Renal cortical epithelial cell (primary cell): ENCODE measurements at places on chromosomes 16 and 17.

- no peak for DNase-seq
Measured at GRCh38 chr17:1143573-1143972, 36.2 kb downstream of the ABR start.

DNA sequence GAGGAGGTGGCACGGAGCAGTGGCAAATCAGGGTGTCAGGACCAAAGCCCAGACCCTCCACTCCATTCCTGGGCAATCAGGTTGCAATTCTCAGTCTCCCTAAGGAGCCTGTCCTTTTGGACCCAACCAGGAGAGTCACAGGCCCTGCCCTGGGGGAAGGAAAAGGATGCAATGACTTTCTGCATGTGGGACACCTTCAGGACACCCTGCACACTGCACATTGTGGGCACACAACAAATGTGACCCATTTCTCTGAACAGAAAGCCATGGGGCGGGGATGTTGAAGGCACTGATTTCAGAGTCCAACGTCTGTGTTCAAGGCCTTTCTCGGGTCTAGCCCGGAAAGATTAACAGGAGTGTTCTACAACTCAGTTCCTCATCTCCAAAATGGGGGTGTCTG, 286.2 kb upstream of the FOXF1 start:
- no peak for DNase-seq

GRCh38 chr17:29847527-29848400, 82.3 kb downstream of the SSH2 start:
- DNase-seq, result peak; percentile 89

- no peak for DNase-seq
Measured at GRCh38 chr17:17845046-17845775, 8.4 kb upstream of the SREBF1 start.
